ENCODE measurements at places on chromosomes 11 and 22.

GRCh38 chr11:86292912-86293616, 9.0 kb upstream of the HIKESHI start:
- DNase-seq, result no peak

GRCh38 chr22:44089717-44090570, 65.8 kb downstream of the PARVB start:
- no peak for DNase-seq

- no peak for DNase-seq
Measured at GRCh38 chr11:63920939-63921417, 4.0 kb upstream of the RCOR2 start.

GRCh38 chr11:74321487-74322188, 10.2 kb upstream of the P4HA3 start:
- peak; percentile 38 for DNase-seq

DNA sequence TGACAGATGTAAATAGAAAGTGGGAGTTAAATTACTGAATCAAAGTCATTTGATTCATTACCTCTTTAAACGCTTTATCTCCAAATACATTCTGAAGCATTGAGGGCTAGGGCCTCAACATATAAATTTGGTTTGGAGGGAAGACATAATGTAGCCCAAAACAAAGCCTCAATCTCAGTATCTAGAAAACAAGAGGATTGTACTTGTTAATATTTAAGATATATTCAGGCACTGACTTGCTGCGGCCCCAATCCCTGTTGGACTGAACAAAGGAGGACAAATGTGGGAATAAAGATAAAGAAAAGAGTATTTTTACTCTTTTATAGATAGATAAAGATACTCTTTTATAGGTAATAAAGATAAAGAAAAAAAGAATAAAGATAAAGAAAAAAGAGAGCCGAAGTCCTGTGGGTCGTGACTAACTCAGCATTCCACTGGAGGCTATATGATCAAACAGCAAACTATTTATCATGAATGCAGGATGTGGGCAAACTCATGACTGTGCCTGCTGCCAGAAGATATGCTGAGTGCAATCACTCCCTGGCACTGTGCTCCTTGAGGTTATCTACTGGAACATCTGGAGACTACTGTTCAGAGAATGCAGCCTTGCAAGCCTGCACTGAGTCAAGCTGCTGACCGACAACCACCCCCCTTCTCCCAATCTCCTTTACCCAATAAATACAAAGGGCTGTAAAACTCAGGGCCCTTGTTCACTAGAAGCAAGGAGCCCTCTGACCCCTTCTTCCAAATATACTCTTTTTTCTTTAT, 6.9 kb downstream of the OR10V1 start:
- DNase-seq, result peak; percentile 38

DNA sequence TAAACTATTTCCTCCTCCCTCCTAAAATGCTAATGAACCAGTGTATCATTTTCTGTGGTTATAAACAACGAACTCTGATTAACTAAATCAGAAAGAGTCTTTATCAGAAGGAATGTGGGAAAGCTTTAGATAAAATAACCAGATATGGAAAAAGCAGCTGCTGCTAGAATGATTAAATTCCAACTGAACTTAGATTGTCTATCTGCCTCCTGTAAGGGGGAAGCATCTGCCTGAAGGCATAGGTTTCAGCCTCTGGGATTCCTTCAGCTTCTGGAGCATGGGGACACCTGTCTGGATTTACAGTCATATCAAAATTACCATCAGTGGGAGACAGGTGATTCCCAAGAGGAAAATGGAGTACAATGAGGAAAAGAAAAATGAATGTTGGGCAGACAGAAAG, 1095.5 kb upstream of the CCDC90B start:
- DNase-seq, result no peak

DNA sequence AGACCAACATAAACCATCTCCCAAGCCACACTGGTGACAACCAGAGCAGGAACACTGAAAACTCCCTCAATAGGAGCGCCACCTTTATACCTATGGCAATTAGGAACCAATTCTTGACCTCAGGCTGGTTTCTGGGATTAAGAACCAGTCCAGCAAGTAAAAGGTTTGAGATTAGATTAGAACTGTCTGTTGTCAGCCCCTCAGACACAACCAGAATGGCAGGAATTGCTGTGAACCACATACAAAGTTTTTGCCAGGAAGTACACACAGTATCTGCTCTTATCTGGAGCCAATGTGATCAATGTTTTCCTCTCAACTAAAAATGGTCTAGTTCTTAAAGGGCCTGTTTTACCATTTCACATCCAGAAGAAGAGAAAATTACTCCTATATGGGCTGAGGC, 55.2 kb downstream of the RBFOX2 start:
- DNase-seq, result no peak

DNA sequence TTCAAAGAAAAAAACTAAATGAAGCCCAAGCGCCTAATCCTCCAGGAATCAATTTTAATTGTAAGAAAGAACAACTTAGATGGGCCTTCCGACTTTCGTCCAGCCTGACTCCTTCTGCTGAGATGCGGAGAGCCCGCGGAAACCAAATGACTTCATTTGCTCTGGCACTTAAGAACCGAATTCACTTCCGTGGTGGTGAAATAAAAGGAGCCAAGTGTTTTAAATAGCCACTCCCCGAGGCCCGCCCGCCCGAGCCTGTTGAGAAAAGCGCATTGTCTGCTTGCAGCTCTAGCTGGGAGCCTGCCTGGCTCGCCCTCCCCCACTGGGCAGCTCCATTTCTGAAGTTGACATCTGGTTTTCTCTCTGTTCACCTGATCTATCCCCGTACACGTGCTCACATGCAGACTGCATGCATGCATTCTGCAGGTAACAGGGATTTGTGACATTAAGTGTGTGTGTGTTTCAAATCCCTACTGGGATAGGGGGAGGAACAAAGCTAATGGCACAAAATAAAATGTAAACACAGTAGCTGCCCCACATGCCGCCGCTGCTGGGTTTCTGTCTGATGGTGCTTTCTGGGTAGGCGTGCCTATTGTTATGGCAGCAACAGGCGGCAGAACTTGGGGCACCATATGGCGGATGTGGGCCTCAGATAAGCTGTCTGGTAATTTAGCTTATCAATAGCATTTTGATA, 6.2 kb downstream of the TEAD1 start:
- peak; percentile 68 for DNase-seq

DNA sequence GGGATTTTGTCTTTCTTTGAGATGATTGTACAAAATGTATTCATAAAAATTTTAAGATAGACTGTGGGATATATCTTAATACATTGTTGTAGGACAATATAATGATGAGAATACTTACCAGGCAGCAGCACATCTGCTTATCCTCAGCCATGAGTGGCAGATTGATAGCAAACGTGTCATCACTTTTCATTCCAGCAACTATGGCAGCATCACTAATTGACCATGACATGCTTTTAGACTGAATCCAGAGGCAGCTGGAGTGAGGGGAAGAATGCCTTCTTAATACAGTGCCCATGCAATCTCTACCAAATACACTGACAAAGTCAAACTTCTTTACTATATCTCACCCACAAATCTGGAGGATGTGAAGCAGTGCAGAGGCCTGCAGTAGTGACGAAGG, 755.2 kb upstream of the RAG2 start:
- no peak for DNase-seq

DNA sequence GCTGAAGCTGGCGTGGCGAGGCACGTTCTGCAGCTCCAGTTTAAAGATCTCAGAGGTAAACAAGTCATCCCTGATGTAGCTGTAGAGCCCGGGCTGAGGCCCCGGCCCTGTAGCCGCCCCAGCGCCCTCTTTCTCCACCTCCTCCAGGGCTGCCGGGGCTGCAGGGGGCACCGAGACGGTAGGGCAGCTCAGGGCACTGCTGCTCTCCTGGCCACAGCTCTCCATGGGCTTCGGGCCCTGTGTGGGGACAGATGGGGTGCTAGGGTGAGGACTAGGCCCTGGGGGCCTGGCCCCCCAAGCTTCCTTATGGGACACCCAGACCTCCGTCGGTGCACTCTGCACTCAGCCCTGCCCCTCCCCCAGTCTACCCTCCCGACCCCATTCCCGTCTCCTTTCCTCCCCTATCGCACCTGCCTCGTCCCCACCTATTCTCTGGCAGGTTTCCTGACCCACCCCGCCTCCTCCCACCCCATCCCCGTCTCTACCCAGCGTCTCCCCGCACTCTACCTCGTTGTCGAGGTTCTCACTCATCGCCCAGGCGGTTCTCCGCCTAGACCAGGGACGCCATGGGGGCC, 559 bp downstream of the RANBP1 start:
- no peak for DNase-seq

- peak; percentile 82 for DNase-seq
Measured at GRCh38 chr11:19380375-19380774, 139.6 kb upstream of the E2F8 start.

DNA sequence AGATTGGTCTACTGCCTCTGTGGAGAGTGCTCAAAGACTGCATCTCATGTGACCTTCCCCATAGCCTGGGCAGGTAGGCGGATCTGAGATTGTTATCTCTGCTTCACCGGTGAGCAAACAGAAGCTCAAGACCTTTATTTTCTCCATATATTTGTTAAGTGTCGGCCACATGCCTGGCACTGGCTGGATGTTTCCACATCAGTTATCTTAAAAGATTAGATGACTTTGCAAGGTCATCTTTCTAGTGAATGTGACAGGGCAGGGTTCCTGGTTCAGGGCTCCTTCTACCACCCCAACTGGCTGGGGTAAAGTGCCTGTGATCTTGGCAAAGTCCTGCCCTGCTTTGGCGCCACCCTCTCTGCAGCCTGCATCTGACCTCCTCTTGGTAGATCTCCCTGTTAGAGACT, 125.0 kb downstream of the CCDC81 start:
- no peak for DNase-seq

- DNase-seq, result peak; percentile 69
Measured at GRCh38 chr22:28139961-28140360, 220.9 kb upstream of the PITPNB start.

DNA sequence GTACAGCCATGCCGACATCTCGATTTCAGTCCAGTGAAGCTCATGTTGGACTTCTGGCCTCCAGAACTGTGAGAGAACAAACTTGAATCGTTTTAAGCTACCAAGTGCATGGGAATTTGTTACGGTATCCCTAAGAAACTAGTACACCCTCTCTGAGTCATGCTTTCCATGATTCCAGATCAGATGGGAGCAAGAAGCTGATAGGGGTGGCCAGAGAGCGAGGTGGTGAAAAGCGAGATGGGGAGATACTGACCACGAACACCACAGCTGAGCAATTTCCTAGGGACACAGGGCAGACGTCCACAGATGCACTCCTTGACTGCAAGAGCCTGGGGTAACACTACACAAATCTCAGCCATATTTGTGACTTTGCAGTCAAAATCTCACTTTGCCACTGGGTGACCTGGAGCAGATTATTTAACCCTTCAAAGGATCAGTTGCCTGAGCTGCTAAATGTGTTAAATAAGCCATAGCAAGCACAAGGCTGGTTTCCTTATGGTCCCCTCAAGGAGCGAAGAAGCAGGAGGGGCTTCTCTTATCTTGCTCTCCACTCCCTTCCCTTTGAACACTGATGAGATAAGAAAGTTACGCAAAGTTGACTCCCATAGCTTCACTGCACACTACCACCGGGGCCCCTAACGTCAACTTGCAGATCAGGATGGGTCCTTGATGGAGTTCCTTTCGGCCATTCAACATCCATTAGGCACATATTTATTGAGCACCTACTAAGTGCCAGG, 22.6 kb upstream of the RCN1 start:
- no peak for DNase-seq

DNA sequence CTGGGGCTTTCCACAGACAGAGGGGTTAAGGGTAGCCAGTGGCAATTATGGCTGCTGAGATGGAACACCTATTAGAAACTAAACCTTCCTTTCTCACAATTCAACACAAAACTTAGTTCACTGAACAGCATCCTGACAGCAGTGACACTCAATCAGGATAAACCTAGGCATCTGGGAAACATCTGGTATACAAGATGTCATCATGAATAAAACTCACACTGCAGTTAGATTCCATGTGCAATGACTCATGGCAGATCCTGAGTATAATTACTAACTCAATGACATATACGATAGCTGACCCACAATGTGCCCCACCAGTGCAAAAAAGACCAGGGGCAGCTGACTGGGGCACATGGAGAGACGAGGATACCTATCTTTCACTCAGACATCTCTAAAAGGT, 17.7 kb downstream of the RBFOX2 start:
- DNase-seq, result peak; percentile 65

- DNase-seq, result no peak
Measured at GRCh38 chr22:40441761-40442390, 71.5 kb downstream of the SGSM3 start.

DNA sequence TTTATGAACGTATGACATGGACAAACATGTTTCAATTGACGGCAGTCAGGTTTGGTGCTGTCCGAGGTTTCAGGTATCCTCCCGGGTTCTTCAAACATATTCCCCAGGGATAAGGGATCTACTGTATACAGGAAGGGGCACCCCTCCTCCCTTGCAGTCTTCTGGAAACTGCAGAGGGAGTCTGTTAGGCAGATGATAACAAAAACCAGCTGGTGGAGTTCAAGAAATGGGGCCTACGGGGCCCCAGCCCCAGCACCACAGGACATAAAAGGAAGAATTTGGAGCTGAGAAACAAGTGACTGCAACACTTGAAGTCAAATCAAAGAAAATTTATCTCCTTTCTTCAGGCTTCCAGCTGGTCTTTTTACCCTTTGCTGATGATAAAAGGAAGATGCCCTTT, 32.1 kb downstream of the SNU13 start:
- no peak for DNase-seq

- no peak for DNase-seq
Measured at GRCh38 chr11:68340784-68341556, 28.6 kb downstream of the LRP5 start.

DNA sequence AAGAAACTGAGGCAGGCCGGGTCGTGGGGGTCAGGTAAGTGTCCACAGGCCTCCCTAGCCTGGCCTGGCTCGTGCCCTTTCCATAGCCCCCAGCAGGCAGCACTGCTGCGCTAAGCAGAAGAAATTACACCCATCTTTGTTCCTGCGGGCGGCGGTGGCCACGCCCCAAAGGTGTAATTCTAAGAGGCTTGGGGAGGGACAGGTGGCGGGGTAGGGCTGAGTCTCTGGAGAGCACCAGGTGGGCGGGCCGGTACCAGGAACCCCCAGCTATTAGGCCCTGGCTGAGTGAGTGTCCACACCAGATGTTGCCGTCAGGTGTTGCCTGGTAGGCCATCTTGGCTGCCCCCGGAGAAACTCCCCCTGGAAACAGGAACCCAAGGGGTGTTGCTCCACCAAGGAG, 12.3 kb upstream of the ARAP1 start:
- DNase-seq, result no peak
